ENCODE measurements at places on chromosomes 11 and 22. TPM values are rescaled to one million over a fixed set of nuclear protein-coding genes. Genes with fewer than 3 reads are reported as not detected.

GRCh38 chr11:22732588-22732987, 66.2 kb downstream of the GAS2 start:
- H3K4me3 ChIP-seq: no peak overlapping the region
- no peak overlapping the region for H3K27ac ChIP-seq
- H3K4me1 ChIP-seq: peaks cover 16% of the 10 kb centered on the region
- no peaks in the 10 kb centered on the region for H3K36me3 ChIP-seq
- H3K27me3 ChIP-seq: no peaks in the 10 kb centered on the region

DNA sequence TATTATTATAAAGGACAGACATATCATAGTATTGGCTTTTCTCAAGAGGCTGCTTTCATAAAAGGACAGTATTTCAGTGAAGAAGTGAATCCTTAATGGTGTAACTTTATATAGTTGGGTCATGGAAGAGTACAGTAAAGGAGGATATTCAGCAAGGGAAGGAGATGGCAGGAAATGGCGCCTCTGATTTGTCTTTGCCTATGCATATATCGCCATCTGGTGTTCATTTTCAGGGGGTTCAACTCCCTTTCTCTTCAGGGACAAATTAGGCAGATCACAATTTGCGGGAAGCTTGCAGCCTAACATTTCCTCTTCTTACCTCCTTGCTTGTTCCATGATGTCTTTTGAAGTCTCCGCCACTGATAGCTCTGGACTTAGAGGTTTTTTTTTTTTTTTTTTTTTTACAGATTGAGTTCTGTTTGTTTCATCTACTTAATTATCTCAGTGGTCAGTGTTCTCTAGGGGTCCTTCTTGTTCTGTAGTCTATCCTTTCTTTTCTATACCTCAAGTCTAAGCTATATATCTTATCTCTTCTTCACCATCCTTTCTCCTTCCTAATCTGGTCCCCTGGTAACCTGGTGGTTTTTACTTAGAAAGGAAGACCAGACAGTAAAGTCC, 21.8 kb upstream of the RRM1 start:
- no peaks in the 10 kb centered on the region for H3K27me3 ChIP-seq
- H3K27ac ChIP-seq: peak overlapping the region; percentile 93
- no peak overlapping the region for H3K4me3 ChIP-seq
- peaks cover 2% of the 10 kb centered on the region for H3K36me3 ChIP-seq

DNA sequence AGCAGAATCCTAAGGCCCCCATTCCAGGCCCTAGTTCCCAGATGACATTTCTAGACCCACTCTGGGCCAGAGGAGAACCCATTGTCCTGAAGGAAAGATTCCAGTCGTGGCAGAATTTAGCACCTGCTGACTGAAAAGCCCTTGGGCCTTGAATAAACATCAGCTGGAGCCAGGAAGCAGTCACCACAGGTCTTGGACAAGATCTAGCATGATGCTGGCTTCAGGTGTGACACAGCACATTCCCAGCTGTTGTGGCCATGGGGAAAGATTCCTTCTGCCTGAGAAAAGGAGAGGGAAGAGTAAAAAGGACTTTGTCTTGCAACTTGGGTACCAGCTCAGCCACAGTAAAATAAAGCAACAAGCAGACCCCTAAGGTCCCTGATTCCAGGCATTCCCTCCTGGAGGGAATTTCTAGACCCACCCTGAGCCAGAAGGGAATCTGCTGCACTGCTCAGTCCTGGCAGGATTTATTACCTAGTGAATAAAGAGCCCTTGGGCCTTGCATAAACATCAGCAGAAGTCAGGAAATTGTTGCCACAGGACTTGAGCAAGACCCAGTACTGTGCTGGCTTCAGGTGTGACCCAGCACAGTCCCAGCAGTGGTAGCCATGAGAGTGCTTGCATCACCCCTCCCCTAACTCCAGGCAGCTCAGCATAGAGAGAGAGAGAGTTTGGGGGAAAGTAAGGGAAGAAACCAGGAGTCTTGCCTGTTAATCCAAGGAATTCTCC, 42.5 kb upstream of the PAMR1 start:
- no peak for DNase-seq
- H3K4me1 ChIP-seq: peaks cover 9% of the 10 kb centered on the region
- H3K27me3 ChIP-seq: peaks cover 15% of the 10 kb centered on the region
- H3K36me3 ChIP-seq: peaks cover 7% of the 10 kb centered on the region
- H3K27ac ChIP-seq: no peak overlapping the region
- H3K4me3 ChIP-seq: no peak overlapping the region

DNA sequence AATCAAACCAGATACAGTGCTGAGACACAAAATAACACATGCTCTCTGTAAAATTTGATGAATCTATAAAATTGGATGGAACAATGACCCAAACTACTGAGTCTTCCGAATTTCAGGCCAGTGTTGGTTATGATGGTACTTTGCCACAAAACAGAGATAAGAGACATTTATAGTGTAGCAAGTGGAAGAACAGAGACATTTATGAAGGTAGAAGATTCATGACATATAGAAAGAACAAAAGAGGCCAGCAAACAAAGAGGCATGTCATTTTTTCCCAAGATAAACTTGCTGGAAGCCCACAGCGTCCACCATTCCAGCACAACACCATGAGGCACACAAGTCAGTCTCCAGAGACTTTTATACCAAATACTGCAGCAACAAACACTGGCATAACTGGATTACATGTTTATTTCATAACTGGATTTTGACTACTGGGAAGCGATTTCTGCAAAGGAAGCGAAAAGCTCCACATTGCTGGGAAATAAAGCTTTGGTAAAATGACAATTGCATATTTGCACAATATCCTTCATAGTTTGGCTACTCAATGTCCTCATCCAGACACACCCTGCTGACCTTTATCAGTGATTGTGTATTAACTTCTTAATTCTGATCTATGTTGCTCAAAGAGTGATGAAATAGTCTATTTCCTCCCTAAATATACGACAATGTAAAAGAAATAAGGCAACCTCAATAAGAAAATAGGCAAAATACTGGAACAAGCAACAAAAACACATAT, 17.5 kb downstream of the DDI1 start:
- H3K27me3 ChIP-seq: no peaks in the 10 kb centered on the region
- no peaks in the 10 kb centered on the region for H3K36me3 ChIP-seq
- peaks cover 15% of the 10 kb centered on the region for H3K4me1 ChIP-seq
- no peak overlapping the region for H3K27ac ChIP-seq
- no peak for DNase-seq

The OR6A2 gene
- 0.34 TPM for total RNA-seq
